NCI-H460 (cell line): ENCODE measurements at places on chromosomes 11 and 22. TPM values are rescaled to one million over a fixed set of nuclear protein-coding genes. Genes with fewer than 3 reads are reported as not detected.

- DNase-seq: no peak
Observed at GRCh38 chr11:74839446-74839845, 90.8 kb downstream of the RNF169 start.

GRCh38 chr22:11066458-11067285 is 4461.3 kb upstream of the OR11H1 start:
- no peak for DNase-seq

GRCh38 chr11:66986178-66986545 is 11.1 kb downstream of the C11orf86 start:
- DNase-seq: no peak

- no peak for DNase-seq
Observed at GRCh38 chr22:20131859-20132685, 468 bp downstream of the ZDHHC8 start.

- no peak for DNase-seq
Observed at GRCh38 chr11:134413043-134413825, 1.2 kb upstream of the B3GAT1 start.

DNA sequence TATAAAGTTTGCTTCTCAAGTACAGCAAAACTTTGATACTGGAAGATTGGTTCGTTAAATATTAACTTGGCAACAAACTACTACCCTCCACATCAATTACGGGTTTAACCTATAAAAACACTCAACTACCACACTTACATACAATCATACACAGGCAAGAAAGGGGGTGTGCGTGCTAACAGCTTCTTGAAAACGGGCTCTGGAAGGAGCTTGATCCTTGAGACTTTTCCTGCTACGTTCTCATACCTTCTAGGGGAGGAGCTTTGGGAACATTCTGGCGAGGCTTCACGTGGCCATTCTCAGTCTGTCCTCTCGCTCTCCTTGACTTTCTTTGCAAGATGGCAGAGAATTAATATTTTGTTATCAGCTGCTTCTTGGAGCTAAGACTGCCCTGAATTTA is 6.8 kb upstream of the ESAM start:
- no peak for DNase-seq

DNA sequence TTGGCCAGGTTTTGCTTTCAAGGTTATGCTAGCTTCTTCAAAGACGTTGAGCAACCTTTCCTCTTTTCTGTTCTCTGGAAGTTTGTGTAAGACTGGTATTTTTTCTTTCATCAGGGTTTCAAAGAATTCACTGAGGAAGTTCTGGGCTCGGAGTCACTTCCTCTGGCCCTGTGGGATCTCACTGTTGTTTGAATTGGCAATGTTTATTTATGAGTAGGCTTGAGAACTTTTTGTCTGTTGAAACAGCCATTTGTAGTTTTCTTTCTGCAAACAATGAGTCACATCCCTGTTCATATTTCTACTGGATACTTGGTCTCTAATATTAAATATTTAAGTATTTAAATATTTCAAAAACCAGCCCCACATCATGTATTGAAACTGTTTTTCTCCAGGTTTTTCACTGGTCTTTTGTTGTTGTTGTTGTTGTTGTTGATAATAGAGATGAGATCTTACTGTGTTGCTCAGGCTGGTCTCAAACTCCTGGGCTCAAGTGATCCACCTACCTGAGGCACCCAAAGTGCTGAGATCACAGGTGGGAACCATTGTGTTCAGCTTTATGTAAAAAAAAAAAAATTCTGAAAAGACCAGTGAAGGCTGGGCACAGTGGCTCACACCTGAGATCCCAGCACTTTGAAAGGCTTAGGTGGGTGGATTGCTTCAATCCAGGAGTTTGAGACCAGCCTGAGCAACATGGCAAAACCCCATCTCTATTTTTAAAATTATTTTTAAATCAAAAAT is 26.9 kb downstream of the SUSD2 start:
- peak; percentile 91 for DNase-seq

DNA sequence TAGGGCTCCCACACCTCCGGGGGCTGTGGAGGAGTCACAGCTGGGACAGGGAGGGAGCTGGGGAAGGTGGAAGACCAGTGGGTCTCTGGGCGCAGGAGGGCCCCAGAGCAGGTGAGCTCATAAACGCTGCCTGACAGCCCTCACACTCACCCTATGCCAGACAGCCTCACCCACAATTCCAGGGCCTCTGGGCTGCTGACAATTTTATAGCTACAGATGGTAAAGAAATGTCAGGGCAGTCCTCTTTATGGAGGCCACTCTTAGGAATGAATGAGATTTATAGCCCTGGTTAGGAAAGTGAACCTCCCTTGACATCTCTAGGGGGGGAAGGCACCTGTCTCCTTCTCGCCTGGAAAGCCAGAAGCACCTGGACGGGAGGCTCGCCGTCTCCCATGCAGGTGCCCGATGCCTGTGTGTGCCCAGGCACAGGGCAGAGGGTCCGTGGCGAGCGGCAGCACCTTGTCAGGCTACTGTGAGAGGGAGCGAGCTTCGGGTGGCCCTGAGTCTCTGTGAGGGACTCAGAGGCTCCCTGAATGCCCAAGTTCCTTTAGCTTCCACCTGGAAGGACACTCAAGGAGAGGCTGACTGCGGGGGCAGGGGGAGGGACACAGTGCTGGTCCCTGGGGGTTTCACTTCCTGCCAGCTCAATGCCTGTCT is 39.9 kb downstream of the IGSF9B start:
- DNase-seq: no peak

GRCh38 chr11:46296528-46297448 is 19.3 kb downstream of the CREB3L1 start:
- no peak for DNase-seq

- peak; percentile 24 for DNase-seq
Observed at GRCh38 chr22:33476716-33477115, 418.5 kb upstream of the SYN3 start.

DNA sequence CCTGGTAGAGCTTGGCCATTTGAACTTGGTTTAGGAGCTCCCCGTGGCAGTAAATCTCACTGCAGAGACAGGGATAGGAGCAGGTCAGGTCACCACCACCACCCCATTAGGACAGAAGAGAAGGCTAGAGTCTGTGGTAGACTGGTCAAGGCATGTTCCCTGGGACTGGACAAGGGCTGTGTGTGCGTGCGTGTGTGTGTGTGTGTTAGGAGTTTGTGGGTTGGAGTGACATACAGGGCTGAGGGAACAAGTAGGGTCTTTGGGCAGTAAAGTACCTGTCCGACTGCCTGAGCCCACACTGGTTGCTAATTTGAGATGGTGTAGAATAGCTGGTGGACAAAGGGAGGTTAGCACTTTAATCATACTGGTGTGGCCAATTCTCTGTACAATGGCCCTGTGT is 16.1 kb downstream of the TREH start:
- DNase-seq: no peak

- no peak for DNase-seq
Observed at GRCh38 chr11:76201672-76202412, 4.5 kb downstream of the WNT11 start.

DNA sequence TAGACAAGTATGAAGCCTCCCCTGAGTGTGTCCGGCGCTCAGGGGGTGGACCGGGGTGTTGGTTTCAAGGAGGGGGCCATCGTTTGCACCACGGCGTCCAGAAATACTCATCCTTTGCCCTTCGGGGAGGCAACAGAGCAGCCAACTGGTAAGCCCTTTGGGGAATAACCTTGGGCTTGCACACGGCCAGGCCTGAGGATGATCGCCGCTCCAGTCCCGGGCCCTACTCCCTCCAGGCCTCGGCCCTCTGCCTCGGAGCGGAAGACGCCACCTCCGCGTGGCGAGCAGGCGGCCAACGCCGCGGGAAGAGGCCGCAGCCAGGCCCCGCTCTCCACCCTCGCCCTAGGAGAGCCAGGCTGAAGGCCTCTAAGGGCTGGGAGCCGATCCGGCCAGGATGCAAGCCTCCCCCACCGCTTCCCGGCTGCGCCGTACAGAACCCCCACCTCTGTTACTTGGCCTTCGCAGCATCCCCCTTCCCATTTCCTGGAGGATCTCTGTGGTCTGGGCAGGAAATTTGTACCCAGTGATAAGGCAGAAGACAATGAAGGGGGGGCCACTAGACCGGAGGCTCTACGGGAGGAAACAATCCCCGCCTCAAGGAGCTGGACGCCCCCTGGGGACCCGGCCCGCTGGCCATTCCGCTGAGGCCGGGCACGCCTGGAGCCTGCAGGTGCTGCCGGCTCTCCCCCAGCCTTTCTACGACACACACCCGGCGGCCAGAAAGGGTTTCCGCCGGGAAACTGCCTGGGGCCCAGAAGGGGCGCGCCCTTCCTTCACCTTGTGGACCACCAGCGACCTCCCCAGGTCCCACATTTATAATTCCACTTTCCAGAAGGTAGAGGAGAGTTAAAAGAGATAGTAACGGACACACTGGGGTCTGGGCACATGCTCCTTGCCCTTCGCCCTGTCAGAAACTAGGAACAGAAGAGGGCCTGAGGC is 2.6 kb downstream of the ESAM start:
- no peak for DNase-seq

- DNase-seq: no peak
Observed at GRCh38 chr11:111566324-111566723, 25.8 kb downstream of the LAYN start.

GRCh38 chr11:124791626-124792341 is 8.4 kb downstream of the MSANTD2 start:
- no peak for DNase-seq

DNA sequence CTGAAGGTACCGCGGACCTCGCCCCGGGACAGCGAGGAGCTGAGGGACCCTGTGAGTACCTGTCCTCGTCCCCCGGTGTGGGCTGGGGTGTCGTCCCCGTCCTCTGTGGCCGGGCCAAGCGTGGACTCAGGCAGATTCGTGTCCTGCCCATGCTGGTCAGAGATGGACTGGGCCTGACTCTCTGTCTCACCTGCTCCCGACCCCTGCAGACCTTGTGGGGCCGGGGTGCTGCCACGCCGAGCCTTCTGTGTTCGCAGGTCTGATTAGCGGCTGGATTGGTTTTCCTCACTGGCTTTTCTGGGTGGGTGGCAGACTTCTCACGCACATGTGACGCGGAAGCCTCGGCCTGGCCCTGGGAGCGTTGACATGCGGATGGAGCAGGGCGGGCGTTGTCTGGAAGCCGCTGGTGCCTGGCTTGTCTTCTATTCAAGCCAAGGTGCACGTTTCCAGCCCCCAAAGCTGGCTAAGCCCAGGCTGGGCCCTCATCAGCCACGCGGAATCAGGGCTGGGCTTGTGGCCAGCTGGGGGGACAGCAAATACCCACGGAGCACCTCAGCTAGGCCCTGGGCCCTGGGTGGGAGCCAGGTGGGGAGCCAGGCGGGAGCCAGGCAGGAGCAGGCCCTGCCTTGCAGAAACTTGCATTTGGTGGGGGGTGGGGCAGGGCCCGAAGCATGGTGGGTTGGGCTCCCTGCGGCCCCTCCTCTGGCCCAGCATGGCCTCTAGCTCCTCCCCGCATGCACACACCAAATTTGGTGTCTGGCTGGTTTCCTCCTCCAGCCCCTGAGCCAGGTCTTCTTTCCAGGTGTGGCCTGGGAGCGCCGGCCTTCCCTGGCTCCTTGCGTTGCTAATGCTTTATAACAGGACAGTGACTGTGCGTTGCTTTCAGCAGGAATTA is 7.0 kb downstream of the GRAMD4 start:
- DNase-seq: no peak

GRCh38 chr11:46445920-46446771 is 54.6 kb upstream of the CHRM4 start:
- DNase-seq: no peak

DNA sequence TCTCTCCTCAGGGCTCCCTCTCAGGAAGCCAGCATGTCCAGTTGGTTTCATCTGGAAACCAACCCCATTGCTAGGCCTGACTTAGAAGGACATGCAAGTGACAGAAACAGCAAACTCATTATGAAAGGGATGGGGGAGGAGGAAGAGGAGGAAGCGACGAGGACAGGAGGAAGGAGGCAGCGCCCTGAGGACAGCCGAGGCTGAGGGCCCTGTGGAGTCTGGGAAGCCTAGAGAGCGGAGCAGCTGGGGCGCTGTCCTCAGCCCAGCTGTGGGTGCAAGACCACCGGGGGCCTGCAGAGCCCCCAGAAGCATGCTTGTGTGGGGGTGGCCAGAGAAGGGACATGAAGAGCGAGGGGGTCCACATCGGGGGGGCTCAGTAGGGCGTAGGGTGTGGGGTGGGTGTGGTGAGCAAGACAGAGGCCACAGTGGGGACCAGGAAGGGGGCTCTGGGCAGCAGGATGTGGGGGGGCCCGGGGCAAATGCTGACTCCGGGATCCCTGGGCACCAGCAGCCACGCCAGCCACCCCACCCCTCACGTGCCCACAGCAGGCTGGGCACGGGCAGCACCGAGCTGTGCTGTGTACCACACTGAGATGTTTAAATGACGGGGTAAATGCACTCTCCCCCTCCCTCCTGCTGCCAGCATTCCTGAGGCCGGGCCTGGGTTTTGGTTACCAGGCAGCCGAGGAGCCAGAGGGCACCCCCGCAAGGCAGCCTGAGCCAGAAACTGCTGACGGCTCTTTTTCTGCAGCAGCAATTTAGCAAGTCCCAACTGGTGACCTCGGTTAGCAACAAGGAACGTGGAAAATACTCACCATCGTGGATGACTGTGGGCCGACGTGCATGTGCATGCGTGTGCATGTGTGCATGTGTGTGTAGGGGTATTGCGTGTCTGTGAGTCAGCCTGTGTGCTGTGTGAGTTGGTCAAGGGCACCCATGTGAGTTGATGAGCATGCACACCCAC is 82.7 kb upstream of the LINC01488 start:
- DNase-seq: no peak

GRCh38 chr11:73940801-73941570 is 9.8 kb upstream of the DNAJB13 start:
- no peak for DNase-seq

DNA sequence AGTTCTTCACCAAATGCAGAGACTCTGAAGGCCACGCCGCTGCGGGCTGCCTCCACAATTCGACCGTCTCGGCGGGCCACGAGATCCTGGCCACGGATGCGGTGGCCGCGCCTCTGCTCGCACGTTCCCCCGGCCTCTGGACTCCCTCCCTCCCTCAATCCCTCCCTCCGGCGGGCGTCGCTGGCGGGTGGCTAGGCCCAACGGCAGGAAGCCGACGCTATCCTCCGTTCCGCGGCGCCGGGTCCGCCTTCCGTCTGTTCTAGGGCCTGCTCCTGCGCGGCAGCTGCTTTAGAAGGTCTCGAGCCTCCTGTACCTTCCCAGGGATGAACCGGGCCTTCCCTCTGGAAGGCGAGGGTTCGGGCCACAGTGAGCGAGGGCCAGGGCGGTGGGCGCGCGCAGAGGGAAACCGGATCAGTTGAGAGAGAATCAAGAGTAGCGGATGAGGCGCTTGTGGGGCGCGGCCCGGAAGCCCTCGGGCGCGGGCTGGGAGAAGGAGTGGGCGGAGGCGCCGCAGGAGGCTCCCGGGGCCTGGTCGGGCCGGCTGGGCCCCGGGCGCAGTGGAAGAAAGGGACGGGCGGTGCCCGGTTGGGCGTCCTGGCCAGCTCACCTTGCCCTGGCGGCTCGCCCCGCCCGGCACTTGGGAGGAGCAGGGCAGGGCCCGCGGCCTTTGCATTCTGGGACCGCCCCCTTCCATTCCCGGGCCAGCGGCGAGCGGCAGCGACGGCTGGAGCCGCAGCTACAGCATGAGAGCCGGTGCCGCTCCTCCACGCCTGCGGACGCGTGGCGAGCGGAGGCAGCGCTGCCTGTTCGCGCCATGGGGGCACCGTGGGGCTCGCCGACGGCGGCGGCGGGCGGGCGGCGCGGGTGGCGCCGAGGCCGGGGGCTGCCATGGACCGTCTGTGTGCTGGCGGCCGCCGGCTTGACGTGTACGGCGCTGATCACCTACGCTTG is at the start of gene FUT4:
Gene FUT4, plus strand, starts transcription at position 227 of the 951 bp plus-strand sequence. Its CDS starts 213 bp downstream, at position 440.
- peak; percentile 69 for DNase-seq

The MIOX gene
- 0.27 and 0.29 TPM in 2 replicates for total RNA-seq

The SLC1A2 gene
- total RNA-seq: not detected in 2 replicates

The MMP12 gene
- not detected in 2 replicates for total RNA-seq

The EXPH5 gene
- 2.5 and 2.7 TPM in 2 replicates for total RNA-seq

The APOBEC3B gene
- 3.6 and 5.1 TPM in 2 replicates for total RNA-seq

The ZP1 gene
- not detected in 2 replicates for total RNA-seq

The LSP1 gene
- total RNA-seq: not detected in 2 replicates

The DCHS1 gene
- 0.07 and 0.14 TPM in 2 replicates for total RNA-seq

The GUCY1A2 gene
- 2.3 and 2.5 TPM in 2 replicates for total RNA-seq

The CTSF gene
- 9.0 and 9.5 TPM in 2 replicates for total RNA-seq
